GM12878 (cell line): ENCODE measurements at places on chromosomes 7 and 10. TPM values are rescaled to one million over a fixed set of nuclear protein-coding genes. Genes with fewer than 3 reads are reported as not detected.

Gene TMEM229A
- polyA plus RNA-seq = not detected in 2 replicates

Gene HOXA4
- polyA plus RNA-seq = not detected in 2 replicates

Gene SPDYE1
- polyA plus RNA-seq = 0.70 and 1.1 TPM in 2 replicates

Gene SPDYE16
- 0.62 and 0.67 TPM in 2 replicates for polyA plus RNA-seq

Gene LIPF
- not detected in 2 replicates for polyA plus RNA-seq

Gene PAX2
- not detected in 2 replicates for polyA plus RNA-seq

Gene KMT2E
- 57.3 and 68.1 TPM in 2 replicates for polyA plus RNA-seq

Gene UNCX
- not detected in 2 replicates for polyA plus RNA-seq

- peaks cover 13% of the 10 kb centered on the region; the same call in 1 of the 2 replicates for H3K36me3 ChIP-seq
- H3K4me3 ChIP-seq = no peak overlapping the region
- DNase-seq = no peak
- no peaks in the 10 kb centered on the region for H3K27me3 ChIP-seq
Measured at GRCh38 chr10:114957122-114957521, 19.1 kb downstream of the TRUB1 start.

GRCh38 chr7:8442814-8443304 is 9.4 kb downstream of the NXPH1 start:
- H3K27ac ChIP-seq = no peak overlapping the region
- peaks cover 18% of the 10 kb centered on the region for H3K27me3 ChIP-seq
- H3K4me1 ChIP-seq = no peaks in the 10 kb centered on the region
- no peak for DNase-seq
- no peaks in the 10 kb centered on the region for H3K36me3 ChIP-seq

GRCh38 chr7:57646901-57647246 is 196.9 kb downstream of the ZNF716 start:
- no peaks in the 10 kb centered on the region for H3K27me3 ChIP-seq
- H3K36me3 ChIP-seq = no peaks in the 10 kb centered on the region
- H3K4me3 ChIP-seq = no peak overlapping the region
- H3K4me1 ChIP-seq = no peaks in the 10 kb centered on the region

DNA sequence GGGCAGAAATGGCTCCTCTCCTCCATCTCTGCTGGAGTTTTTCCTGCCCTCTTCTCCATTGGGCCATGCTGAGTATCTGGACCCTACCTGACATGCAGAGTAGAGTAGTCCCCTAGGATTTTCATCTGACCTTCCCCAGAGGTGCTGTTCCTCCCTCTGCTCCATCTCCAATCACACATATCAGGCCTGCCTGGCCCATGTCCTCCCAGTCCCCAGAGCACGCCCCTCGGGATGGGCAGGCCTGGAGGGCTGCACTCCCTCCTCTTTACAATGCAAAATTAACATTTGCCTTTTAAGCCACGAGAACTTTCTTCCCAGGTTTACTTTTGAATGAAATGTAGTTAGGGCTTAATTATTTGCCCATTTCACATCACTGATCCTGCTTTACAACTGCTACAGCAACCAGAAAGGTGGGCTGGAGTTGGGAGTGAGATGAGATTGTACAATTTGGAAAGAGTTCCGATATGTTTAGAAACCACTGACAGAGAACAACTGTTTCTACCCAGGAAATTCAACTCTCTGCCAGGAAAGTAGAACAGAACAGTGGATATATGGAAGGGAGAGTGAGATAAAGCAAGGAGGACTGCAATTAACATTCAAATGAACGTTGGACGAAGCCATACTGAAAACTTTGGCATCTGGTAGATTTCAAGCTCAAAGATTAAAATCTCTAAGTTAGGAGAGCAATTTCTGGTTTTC is 184.0 kb upstream of the HABP2 start:
- no peak overlapping the region for H3K4me3 ChIP-seq
- no peak overlapping the region for H3K27ac ChIP-seq
- H3K36me3 ChIP-seq = no peaks in the 10 kb centered on the region
- H3K27me3 ChIP-seq = no peaks in the 10 kb centered on the region
- H3K4me1 ChIP-seq = no peaks in the 10 kb centered on the region

DNA sequence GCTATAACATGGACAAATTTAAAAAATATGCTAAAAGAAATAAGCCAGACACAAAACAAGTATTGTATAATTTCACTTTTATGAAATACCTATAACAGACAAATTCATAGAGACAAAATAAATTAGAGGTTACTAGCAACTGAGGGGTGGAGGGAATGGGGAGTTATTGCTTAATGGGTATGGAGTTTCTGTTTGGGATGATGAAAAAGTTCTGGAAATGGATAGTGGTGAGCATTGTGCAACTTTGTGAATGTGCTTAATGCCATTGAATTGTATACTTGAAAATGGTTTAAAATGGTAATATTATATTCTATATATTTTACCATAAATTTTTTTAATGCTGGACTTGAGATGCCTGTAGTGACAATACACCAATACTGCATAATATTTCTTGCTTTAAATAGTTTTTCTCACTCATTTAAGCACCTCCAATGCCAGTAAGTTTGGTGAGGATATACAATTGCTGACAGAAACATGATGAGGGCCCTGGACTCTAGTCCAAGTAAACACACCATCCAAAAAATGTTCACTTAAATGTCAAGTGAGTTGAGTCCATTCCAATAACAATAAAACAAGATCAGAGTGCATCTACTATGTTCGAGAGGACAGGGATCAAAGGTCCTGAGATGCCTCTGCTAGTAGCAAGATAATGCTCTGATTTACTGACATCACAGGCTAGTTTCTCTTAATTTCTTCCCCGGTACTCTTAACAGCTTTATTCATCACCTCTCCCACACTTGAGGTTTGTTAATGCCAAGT is 71.9 kb downstream of the NT5C2 start:
- H3K27ac ChIP-seq = no peak overlapping the region
- DNase-seq = no peak
- no peaks in the 10 kb centered on the region; the same call in 1 of the 2 replicates for H3K36me3 ChIP-seq
- H3K4me3 ChIP-seq = no peak overlapping the region

DNA sequence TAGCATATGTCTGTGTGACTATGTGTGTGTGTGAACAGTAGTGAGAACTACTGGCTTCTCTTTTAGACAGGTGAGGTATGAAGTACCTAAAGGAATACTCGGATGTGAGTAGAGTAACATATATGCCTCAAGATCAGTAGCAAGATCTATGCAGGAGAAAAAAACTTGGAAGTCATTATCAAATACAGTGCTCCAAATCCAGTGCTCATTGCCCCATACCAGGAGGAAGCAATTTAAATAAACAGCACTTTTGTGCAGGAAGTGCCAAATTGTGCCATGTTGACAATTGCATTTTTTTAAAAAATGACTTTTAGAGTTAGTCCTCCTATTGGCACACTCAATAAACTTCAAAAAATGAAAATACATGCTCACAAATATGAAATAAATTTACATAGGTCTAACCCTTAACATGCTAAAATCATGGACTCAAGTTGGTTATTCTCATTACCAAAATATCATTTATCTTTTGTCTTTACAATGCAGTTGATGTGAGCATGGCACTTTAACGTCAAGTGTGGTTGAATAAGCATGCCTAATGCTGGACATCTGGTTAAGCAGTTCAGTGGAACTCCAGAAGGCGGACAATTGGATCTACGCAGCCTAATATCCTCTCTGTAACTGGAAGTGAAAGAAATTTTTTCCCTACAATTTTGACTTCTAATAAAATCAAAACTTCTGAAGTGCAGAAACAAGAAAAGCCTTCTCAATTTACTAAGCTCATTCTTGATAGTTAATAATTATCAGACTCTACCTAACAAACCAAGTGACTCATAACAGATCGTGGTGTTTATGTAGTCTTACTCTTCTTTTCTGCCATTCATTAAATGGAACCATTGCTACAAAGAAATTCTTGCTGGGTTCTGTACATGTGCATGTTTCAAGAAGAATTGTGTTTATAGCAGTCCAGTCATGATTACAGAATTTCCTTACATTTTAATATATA is 195.2 kb downstream of the MDFIC start:
- H3K4me1 ChIP-seq = no peaks in the 10 kb centered on the region
- no peak overlapping the region for H3K4me3 ChIP-seq
- no peak for DNase-seq
- no peaks in the 10 kb centered on the region for H3K36me3 ChIP-seq

GRCh38 chr10:129056734-129057689 is 410.0 kb upstream of the MGMT start:
- H3K4me1 ChIP-seq = peaks cover 10% of the 10 kb centered on the region; the same call in 1 of the 2 replicates
- no peaks in the 10 kb centered on the region for H3K27me3 ChIP-seq
- H3K36me3 ChIP-seq = no peaks in the 10 kb centered on the region
- H3K4me3 ChIP-seq = no peak overlapping the region
- H3K27ac ChIP-seq = no peak overlapping the region

GRCh38 chr7:86942995-86943394 is 116.5 kb downstream of the ELAPOR2 start:
- H3K27me3 ChIP-seq = no peaks in the 10 kb centered on the region
- no peaks in the 10 kb centered on the region for H3K4me1 ChIP-seq
- H3K4me3 ChIP-seq = no peak overlapping the region
- no peak overlapping the region for H3K27ac ChIP-seq
- no peak for DNase-seq

- H3K27ac ChIP-seq = no peak overlapping the region
- no peak for DNase-seq
- no peaks in the 10 kb centered on the region for H3K36me3 ChIP-seq
- no peak overlapping the region for H3K4me3 ChIP-seq
- no peaks in the 10 kb centered on the region for H3K27me3 ChIP-seq
Measured at GRCh38 chr10:4059471-4060138, 274.6 kb upstream of the KLF6 start.

GRCh38 chr10:124676416-124677062 is 67.6 kb downstream of the FAM53B start:
- DNase-seq = no peak
- peaks cover 12% of the 10 kb centered on the region; the same call in 1 of the 2 replicates for H3K36me3 ChIP-seq
- no peak overlapping the region for H3K4me3 ChIP-seq
- H3K27ac ChIP-seq = no peak overlapping the region
- no peaks in the 10 kb centered on the region for H3K27me3 ChIP-seq
- no peaks in the 10 kb centered on the region for H3K4me1 ChIP-seq

DNA sequence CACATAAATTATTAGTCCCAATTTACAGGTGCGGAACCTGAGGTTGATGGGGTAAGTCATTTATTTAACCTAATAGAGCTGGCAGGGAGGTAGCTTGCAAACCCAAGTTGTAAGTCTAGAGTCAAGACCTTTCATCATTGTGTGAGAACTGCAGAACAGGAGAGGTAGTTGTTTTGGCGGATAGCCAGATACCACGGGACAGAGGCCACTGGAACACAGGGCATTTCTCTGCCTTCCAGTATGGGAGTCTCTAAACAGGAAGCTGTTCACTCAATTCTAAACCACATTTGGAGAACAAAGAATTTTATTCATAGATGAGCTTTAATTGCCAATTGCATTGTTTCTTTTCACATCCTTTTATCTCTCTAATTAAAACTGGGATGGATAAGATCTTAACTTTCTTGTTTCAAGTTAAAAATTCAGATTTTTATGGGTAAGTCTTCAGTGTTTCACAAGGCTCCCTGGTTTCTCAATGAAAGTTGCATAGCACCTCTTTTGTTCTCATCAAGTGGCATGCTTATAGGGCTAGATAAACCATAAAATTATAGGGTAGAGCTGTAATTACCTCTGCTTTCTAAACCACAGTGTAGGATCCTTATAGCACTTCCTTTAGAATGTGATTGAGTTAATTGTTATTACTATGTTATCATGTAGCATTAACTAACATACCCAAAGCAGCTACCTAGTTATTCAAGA is 489.0 kb downstream of the GATA3 start:
- no peaks in the 10 kb centered on the region; the same call in 1 of the 2 replicates for H3K27me3 ChIP-seq
- H3K36me3 ChIP-seq = no peaks in the 10 kb centered on the region
- H3K4me1 ChIP-seq = no peaks in the 10 kb centered on the region
- H3K27ac ChIP-seq = no peak overlapping the region
- no peak overlapping the region for H3K4me3 ChIP-seq

- no peak overlapping the region for H3K27ac ChIP-seq
- DNase-seq = no peak
- H3K27me3 ChIP-seq = no peaks in the 10 kb centered on the region
- H3K36me3 ChIP-seq = peaks cover 2% of the 10 kb centered on the region
Measured at GRCh38 chr10:805620-806305, 116.3 kb upstream of the DIP2C start.

GRCh38 chr7:48182718-48183369 is 11.6 kb downstream of the ABCA13 start:
- no peak for DNase-seq
- no peaks in the 10 kb centered on the region for H3K4me1 ChIP-seq
- H3K36me3 ChIP-seq = no peaks in the 10 kb centered on the region
- no peak overlapping the region for H3K27ac ChIP-seq

GRCh38 chr10:44864051-44864450 is 47.1 kb upstream of the TMEM72 start:
- no peak overlapping the region for H3K27ac ChIP-seq
- DNase-seq = no peak
- no peaks in the 10 kb centered on the region for H3K36me3 ChIP-seq

- no peak overlapping the region for H3K4me3 ChIP-seq
- H3K27me3 ChIP-seq = no peaks in the 10 kb centered on the region
- no peak for DNase-seq
Measured at GRCh38 chr10:60722623-60723022, 55.7 kb upstream of the CDK1 start.

- H3K27me3 ChIP-seq = no peaks in the 10 kb centered on the region
- H3K36me3 ChIP-seq = no peaks in the 10 kb centered on the region
- H3K4me3 ChIP-seq = no peak overlapping the region
- no peak overlapping the region for H3K27ac ChIP-seq
Measured at GRCh38 chr10:129334266-129334665, 132.8 kb upstream of the MGMT start.

DNA sequence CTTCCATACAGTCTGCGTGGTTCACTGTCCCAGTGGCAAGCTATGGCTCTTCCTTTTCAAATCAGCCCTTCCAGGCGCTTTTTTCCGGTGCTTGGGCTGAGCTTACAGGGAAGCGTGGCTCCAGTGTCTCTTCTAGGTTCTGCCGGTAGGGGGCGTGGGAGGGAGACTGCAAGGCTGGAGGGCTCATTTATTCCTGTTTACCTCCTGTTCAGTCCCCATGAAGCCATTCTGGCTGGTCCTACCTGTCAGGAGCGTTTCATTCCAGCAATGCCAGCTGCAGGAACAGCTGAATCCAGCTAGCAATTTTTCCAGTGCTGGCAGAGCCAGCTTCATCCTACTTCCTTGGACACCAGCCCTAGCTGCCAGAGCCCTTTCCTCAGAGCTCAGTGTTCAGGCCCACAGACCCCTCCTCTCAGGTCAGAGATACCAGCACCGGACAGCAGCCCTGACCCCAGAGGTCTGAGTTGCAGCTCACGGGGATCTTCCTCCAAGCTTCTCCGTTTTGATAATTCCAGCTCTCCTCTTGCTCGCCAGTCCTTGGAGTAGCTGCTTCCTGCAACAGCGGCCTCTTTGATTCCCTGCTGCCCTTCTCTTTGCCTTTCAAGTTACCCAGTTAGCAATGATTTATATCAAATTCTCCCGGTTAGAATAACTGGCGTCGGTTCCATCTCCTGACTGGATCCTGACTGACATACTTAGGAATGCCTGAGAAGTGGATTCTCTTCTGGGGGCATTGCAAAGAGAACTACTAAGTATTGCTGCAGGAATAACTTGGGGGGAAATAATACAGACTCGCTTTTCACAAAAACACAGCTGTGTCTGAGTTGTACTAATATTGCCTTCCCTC is 129.8 kb downstream of the FRMD4A start:
- no peak overlapping the region for H3K4me3 ChIP-seq
- H3K4me1 ChIP-seq = no peaks in the 10 kb centered on the region
- no peaks in the 10 kb centered on the region for H3K27me3 ChIP-seq
- H3K36me3 ChIP-seq = no peaks in the 10 kb centered on the region
- no peak overlapping the region for H3K27ac ChIP-seq
